ENCODE measurements at places on chromosomes 16 and 17.

DNA sequence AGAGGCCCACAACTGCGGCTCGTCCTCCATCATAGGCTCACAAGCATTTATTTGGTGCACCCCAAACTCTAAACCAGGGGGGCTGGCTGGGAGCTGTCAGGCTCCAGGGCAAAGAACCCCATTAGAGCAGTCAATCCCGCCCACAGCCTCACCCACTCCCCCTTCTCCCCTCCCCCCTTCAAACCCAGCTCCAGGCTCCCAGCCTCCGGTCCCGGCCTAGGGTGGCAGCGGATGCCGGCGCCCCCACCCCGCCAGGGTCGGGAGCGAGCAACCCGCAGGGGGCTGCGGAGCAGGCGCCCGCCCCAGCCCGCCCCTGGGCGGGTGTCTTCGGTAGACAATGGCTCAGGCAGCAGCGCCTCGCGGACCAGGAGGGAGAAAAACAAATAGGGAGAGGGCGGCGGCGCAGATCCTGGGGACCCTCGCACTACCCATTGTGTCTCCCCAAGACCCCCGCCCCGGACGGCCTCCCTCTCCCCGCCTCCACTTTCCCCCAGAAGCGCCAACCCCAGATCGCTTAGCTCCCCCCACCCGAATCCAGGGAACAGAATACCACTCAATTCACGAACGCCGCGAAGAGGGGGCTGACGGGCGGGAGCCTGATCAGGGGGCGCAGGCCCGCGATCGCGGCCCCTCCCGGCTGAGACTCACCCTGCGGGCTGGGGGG is 572 bp downstream of the FAM171A2 start:
- no peak for DNase-seq

GRCh38 chr17:37490638-37491614 is 1.2 kb downstream of the DUSP14 start:
- DNase-seq = no peak

DNA sequence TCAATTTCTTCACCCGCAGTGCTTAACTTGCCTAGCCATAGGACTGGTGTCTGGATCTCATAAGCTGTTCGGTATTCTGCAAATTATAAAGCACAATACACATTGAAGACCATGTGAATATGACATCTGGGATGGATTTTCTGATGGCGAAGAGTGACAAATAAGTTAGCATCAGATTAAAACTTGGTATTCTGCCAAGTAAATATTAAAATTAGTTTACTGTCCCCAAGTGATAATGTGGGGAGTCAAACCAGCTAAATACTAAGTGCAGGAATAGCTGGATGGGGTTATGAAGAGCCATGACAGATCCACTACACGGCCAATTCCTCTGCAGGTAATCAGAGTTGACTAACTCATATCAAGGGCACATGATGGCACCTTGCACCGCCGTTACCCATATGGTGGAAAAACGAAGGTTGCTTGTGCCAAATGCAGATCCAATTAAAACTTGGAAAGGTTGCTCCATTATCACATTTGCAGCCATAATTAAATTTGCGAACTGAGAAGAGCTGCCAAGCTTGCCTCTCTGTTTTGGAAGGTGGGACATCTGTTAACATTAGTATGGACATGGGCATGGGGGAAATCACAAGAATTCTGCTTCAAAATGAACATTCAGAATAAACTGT is 114.9 kb upstream of the TOM1L1 start:
- no peak for DNase-seq

DNA sequence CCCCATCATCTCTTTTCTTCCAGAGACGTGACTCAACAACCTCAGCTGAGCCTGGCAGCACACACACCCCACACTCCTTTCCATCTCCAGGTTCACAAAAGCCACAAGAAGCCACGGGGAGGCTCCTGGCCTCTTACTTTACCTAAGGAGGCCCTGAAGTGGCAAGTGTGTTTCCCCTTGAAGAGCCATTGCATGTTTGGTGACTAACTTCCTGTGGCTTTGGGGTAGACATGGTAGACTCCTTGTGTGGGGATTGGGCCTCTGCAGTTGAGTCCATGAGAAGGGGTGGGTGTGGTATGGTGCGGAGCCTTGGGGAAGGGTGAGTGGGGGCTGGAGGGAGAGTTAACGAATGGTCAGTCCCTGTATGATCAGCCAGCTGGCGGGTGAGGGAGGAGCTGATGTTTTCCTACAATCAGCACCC is 24.2 kb downstream of the SAP30BP start:
- peak; percentile 34 for DNase-seq

DNA sequence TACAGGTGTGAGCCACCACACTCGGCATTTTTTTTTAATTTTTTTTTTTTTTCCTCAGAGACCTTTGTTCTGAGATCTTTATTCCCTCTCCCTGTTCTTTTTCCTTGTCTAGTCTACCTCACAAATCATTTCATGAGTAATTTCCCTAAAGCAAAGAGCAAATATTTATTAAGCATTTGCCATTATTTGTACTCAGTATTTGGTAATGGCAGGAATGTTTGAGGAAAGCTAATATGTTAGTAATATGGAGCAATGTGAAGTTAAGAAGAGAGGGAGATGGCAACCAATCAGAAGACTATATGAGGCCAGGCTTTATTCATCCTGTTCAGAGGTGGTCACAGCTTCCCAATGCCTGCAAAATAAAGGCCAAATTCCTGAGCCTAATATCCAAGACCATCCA is 13.3 kb downstream of the CENPV start:
- no peak for DNase-seq

GRCh38 chr16:28130099-28131088 is 66.9 kb upstream of the GSG1L start:
- no peak for DNase-seq

DNA sequence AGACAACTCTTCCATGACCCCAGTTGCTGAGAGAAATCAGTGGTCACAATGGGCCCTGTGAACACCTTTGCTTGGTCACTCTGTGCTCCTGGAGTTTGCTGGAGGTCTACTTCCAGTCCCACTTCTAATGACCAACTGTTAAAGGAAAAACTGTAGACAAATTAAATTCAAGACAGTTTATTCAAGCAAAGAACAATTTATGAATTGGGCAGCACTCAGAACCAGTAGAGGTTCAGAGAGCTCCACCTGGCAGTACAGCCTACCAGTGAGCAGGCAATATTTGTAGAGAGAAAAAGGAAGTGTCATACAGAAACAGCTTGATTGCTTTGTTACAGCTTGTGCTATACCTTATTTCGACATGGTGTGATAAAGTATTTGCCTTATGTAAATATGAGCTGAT is 116.5 kb downstream of the HS3ST3B1 start:
- no peak for DNase-seq

GRCh38 chr16:79154086-79154485 is 446.5 kb downstream of the MAF start:
- DNase-seq = no peak

GRCh38 chr16:89815639-89816348 is 653 bp downstream of the FANCA start:
- no peak for DNase-seq

DNA sequence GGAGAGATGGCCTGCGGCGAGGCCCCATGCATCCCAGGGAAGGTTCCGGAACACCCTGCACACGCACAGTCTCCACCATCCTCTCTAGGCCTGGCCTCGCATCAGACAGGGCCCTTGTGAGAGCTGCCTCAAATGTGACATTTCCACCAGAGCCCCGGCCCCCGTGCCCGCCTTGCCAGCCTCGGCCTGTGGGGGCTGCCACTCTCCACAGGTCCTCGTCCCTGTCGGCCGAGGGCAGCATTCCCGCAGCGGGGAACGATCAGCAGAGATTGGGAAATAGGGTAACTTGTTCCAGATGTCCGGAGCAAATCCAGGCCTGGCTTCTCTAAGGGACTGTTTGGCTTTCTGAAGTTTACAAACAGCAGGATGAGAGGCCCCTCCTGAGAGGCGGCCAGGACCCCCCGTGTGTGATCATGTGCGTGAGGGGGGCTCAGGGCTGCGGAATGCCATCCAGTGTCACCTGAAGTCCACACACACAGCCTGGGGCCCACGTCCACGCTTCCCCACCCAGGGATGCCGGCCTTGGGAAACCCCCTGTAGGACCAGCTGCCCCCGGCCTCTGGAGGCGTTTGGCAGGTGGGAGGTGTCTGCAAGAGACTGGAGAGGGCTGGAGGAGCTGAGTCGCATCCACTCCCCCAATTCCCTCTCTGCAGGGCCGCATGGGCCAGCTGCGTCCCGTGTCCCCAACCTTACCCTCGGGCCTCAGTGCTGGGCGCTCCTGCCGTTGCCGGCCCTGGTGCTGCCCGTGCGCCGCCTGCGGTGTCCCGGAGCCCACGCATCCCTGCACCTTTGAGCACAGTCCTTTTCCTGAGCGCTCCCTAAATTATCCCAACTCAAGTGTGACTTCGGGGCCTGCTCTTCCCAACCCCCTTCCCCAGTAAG is 70.4 kb downstream of the ZDHHC7 start:
- DNase-seq = no peak

DNA sequence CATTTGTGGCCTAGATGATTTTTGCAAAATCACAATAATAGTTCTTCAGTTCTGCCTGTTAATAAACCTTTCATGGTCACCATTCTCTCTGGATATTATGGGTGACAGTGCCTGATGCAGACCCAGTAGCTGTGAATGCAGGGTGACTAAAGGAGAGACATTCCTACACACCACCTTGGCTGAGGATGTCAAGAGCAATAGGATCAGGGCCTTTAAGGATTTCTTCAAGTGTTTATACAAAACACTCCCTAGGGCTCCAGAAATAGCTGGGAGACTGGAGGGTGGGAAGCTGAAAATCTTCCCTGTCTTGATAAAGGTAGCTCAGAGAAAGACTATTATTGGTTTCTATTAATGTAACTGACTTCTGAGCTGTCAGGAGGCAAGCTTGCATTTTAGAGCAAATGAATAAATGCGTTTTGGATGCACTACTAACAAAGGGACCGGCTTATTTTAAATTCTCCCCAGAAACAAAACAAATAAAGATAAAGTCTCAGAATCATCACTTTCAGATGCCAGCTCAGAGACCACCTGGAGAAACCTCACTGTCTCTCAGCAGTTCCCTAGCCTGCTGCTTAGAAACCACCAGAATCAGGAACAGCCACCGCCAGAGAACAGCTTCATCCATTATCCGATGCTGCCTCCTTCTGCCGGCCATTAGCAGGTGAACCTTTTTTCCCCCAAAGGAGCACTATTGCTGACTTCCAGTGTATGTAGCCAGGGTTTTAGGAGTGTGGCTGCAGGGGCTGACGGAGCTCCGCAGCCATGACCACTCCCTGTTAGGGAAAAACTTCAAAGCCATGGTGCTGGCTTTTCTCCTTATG is 171.4 kb upstream of the DYNLRB2 start:
- DNase-seq = no peak

- DNase-seq = no peak
Measured at GRCh38 chr17:17942846-17943245, 29.4 kb downstream of the TOM1L2 start.

DNA sequence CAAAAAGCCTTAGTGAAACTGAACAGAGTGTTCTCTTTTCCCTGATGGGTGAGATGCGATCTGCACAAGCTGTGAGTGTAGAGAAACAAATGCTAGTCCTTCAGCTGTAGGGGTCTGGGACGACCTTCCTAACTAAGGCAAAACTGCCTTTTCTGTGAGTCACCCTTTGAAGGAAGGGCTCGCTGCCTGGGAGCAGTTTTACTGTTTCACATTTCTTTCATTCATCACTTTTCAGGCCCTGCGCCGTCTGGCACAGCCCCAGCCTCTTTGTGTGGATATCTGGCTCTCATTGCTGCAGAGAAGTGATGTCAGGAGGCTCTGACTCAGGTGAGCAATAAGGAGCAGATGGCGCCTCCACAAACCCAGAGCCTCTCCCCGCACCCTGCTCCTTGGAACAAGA is 57.4 kb downstream of the HS3ST3A1 start:
- no peak for DNase-seq

DNA sequence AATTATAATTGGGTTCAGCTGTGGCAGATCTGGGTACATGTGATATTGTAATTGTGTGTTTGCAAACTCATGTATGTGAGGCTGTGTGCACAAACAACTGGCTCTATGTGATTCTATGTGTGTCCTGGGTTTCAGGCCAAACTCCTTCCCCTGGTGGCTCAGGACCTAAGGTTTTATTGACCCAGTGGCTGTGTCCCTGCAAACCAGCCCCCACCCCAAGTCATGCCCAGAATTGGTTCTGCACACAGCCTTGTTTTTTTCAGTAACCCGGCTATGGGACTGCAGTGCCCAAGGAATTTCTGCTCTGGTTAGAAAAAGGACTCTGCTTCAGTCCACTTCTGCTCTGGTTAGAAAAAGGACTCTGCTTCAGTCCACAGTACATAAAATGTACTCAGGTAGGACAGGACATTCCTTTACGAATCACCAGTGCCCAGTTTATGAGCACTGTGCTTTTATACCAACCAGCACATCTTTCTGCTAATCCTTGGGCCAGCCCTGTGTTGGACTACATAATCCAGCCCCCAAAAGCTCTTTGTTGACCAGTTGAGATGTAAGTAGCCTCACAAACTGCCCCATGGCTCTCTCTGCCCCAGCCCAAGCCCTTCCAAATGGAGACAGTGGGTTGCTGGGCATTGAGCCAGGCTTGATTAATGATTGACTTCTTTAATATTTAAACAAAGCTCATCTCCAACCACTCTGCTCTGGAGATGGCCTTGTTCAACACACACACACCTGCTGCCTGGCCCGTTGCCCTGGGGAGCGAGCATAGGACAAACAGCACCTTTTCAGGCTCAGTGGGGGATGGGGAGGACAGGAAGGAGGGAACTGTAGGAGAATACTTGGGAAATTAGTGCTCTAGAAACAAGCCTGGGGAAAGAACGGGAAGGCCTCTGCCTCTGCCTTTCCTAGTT is 2.9 kb upstream of the KCNH6 start:
- DNase-seq = no peak

GRCh38 chr17:57299176-57299575 is 42.9 kb downstream of the MSI2 start:
- no peak for DNase-seq

- peak; percentile 85 for DNase-seq
Measured at GRCh38 chr17:73192894-73193701, at the start of gene COG1. Gene COG1 (plus strand): TSS chr17:73193055. CDS start chr17:73193070, 15 bp downstream.

DNA sequence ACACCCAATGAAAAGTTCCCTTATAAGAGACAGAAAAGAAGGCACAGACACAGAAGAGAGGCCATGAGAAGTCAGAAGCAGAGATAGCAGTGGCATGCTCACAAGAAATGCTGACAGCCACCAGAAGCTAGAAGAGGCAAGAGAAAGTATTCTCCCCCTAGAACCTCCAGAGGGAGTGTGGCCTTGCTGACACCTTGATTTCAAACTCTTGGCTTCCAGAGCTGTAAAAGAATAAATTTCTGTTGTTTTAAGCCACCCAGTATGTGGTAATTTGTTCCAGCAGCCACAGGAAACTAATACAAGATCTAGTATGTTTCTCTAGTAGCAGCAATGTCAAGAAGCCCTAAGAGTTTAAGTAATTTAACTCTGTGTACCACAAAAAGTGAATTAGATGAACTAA is 87.2 kb upstream of the NOG start:
- no peak for DNase-seq

- DNase-seq = no peak
Measured at GRCh38 chr17:44176257-44176656, 5.8 kb downstream of the ASB16 start.

DNA sequence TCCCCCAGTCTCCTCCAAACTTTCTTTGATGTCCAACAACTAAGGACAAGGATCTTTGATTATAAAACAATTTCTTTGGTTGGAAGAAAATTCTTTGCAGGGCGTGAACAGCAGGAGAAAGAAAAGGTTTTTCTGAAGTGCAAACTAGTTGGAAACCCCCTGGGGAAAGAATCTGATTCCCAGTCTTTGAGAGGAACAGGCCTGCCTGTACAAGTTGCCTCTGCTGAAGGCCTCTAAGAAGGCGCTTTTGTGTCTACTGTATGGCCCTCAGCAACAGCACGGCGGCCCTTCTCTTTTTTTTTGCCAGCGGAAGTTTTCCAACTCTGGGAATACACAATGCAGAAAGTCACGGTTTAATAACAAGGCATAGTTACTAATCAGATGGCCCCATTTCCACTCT is 14.0 kb downstream of the RNF43 start:
- DNase-seq = no peak

Data from CD4-positive, alpha-beta T cell (primary cell).